ENCODE measurements at places on chromosomes 11 and 22. TPM values are rescaled to one million over a fixed set of nuclear protein-coding genes. Genes with fewer than 3 reads are reported as not detected.

The SLC43A1 gene
- 5.2 TPM for total RNA-seq

- no peak for DNase-seq
These were observed 268.9 kb downstream of the KIRREL3 start for GRCh38 chr11:126731576-126732142.

- peak; percentile 21 for DNase-seq
These were observed 44.2 kb downstream of the TRIM66 start for GRCh38 chr11:8638300-8638699.

GRCh38 chr11:32171445-32171844, 80.6 kb downstream of the RCN1 start:
- no peak for DNase-seq

The ENTHD1 gene
- total RNA-seq = not detected

The OR8G1 gene
- total RNA-seq = not detected
